Stimulated activated CD4-positive, alpha-beta T cell treated with anti-CD3 and anti-CD28 coated beads, Interleukin-1b, Interleukin-23, amount 100 ng/mL, for 1 hour (primary cell): ENCODE measurements at places on chromosomes 6 and 20.

DNA sequence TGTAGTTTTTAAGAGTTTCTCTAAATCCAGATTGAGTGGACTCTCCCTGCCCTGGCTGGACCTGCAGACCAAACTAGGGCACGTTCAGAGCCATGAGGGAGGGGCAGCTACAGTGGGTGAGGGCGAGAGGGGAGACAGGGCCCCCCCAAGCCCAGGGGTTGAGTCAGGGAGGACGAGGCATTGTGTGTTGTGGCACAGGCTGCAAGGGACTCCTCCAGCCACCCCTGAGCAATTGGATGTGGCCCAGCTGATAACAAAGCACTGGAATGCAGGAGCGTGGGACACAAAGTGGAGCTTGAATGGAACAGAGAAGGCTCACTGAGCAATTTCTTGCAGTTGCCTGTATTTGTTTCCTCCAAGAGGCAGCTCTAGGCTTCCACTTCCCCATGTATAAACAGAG lies 43.5 kb upstream of the MYL9 start:
- DNase-seq, result no peak

DNA sequence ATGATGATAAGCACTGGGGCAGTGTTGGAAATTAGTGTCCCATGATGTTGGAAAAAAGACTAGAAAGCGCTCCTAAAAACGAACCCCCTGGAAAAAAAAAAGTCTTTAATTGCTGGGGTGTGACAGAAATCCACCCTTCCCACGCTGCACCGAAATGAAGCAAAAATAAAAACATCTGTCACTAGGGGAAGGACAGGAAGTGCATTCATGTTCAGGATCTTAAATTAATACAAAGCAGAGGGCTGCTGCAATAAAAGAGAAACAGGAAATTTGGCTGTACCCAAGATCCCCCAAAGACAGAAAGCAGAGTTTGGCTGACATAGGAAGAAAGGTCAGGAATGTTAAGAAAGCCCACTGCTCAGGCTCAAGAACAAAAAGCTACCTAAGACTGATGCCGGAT lies 333.9 kb downstream of the TBC1D32 start:
- no peak for DNase-seq

GRCh38 chr6:54441020-54441419 lies 132.8 kb downstream of the TINAG start:
- no peak for DNase-seq

DNA sequence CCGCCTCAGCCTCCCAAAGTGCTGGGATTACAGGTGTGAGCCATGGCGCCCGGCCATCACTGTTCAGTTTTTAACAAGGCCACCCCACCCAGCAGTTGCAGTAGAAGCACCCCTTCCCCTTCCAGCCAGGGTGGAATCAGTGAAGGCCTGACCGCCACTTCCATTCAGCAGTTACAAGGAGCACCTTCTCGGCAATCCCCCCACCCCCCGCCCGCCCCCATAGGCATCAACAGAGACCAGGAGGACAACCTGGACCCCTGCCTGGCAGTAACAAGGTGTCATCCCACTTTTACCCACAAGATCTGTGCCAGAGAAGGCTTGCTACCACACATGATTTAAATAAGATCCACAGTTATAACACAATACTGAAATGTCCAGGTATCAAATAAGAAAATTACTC lies 23.1 kb downstream of the NCR2 start:
- no peak for DNase-seq

- no peak for DNase-seq
These were observed 168.9 kb upstream of the PDE10A start for GRCh38 chr6:165831812-165832510.

DNA sequence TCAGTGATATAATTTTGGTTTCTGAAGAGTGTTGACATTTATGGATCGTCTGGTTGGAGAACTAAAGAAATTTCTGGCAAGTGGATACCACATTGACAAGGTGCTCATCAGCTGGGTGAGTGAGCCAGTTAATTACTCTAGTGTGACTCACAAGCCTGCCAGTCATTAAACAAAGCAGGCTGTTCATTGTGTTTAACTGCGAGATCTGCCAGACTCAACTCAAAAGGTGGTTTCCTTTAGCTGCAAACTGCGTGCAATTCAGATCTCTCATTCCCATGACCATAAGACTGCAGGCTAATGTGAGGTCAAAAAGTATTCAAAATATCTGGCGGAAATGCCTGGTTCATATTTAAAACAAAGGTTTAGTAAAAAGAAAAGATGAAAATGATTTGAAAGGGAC lies 32.5 kb upstream of the IYD start:
- no peak for DNase-seq

DNA sequence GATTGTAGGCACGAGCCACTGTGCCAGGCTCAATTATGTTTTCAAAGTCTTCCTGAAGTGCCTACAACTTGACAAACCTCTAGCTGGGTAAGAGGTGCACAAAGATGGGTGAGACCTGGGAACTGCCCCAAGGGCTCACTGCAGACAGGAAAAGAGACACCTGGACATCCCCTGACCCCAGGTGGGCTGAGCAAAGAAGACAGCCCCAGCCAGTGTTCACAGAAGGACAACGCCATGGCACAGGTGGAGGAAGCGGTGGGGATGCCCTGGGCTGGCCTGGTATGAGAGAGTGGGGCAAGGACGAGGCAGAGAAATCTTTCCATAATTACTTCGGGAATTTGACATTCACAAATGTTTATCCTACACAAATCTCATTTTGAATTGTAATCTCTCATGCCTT lies 278.9 kb downstream of the SMOC2 start:
- DNase-seq, result no peak

DNA sequence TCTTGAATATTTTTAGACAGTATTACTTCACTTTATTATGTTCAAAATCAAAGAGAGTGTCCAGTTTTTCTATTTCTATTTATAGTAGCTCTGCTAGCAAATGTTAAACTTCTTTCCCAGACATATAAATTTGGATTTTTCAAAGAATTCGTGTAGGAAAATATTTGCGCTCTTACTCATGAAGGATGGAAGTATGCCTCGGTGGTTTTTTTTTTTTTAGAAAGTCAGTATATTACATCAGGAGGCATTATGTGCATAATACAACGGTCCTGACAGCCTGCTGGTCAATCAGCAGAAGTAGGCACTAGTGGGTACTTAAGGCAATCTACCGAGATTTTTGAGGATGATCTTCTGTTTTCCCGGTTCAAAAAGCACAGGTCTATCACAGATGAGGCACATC lies 249.3 kb downstream of the TBX18 start:
- DNase-seq, result no peak

GRCh38 chr6:159062564-159062945 lies 17.8 kb upstream of the TAGAP start:
- DNase-seq, result no peak

- no peak for DNase-seq
These were observed 29.0 kb downstream of the BPIFB1 start for GRCh38 chr20:33311996-33312395.

GRCh38 chr6:148693882-148694484 lies 52.8 kb upstream of the UST start:
- DNase-seq, result no peak

DNA sequence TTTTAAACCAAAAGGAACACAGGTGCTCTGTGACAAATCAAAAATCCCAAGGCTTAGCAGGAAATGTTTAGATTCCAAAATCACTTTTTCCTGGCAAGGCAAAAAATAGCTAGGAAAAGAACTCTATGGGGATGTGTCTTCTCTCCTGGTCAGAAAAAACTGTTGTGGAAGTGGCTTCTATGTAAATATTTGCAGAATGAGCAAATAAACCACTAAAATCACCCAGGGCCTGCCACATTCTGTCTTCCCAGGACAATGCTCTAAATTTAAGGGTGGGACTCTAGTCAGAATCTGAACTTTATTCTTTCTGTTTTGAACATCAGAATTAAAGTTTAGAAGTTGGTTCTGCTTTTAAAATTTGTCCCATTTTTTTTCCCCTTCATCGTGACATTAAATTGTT lies 29.3 kb downstream of the GCM1 start:
- DNase-seq, result no peak
